ENCODE measurements at places on chromosomes 5 and 9. TPM values are rescaled to one million over a fixed set of nuclear protein-coding genes. Genes with fewer than 3 reads are reported as not detected.

DNA sequence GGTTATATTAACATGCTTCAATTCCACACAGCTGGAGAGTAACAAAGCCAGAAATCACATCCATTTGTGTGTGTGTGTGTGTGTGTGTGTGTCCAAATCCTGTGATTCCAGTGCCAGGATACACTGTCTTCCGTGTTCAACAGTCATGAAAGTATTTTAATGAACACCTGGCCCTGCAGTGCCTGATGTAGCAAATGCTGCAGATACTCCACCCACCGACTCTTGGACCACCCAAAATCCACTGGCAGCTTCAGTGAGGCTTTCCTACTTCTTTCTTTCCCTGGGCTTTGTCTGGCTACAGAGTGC is 13.1 kb upstream of the INSYN2B start:
- no peak for DNase-seq

DNA sequence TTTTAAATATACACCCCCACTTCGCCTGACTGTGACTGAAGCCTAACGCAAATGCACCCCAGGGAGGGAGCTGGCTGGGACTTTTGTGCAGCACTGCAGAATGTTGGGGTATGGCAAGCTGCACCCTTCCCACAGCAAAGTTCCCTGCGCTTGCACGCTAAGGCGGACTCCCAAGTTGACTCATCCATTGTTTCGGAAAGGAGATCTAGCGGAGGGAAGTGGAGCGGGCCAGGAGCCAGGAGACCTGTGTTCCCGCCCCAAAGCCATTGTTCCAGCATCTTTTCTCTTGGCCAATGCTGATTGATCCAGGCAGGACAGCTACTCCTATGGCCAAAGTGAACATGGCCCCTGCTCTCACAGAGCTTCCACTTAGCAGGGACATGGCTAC is 202.9 kb downstream of the AOPEP start:
- no peak for DNase-seq

DNA sequence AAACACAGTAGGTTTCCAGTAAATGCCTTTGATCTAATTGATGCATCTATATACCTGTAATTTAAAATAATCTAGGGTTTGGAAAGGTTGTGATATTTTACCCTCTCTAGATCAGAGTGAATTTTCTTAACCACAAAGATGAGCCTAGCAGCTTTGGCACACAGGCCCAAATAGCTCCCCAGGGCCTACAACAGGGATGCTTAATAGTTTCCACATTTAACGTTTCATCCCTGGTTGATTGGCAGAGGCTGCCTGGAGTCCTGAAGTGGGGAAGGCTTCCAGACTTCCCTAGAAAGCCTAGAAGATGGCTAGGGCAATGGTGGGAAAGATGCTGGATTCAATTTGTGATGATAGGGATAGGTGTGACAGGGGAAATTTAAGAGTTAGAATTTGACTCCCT is 206.6 kb downstream of the NSG2 start:
- no peak for DNase-seq

Gene KIF3A
- 13.6 TPM for total RNA-seq

- no peak for DNase-seq
These were observed 143.4 kb upstream of the DHFR start for GRCh38 chr5:80798166-80798565.

Gene MYO10
- total RNA-seq = 1.2 TPM

DNA sequence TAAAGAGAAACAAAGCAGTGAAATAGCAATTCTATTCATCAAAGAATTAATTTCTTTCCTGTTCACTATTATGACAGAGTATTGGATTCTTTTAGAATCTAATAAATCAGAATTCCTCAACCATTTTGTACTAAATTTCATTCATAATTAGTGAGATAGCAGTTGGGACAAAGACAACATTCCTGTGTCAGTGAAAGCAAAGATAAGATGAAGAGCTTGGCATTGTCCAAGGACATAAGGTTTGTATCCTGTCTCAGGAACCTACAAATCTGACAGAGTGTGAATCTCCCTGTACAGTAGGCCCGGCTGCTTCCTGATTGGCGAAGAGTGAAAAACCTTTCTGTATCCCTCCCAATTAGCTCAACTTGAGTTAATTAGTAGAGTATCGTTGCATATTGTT is 349.1 kb downstream of the ISL1 start:
- no peak for DNase-seq

GRCh38 chr9:114283551-114284111 is 39.3 kb upstream of the ORM1 start:
- DNase-seq = no peak

Gene PCDHGB3
- total RNA-seq = 0.52 TPM

- DNase-seq = no peak
These were observed 52.6 kb downstream of the LMX1B start for GRCh38 chr9:126666155-126666803.

DNA sequence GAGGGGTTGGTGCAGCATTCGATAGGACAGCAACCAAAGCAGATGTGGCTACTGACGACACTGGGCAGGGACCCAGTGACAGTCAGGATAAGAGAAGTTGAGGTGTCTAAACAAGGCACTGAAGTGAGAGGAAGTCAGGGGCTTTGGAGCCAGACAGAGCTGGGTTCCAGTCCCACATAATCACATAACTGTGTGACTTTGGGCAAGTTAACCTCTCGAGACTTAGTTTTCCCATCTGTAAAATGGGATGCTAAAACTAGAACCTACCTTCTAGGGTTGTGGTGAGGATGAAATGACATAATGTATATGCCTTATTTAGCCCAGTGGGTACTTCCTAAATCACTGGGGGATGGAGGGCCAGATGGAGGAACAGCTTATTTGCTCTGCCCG is 3.1 kb downstream of the ANGPTL2 start:
- DNase-seq = no peak

GRCh38 chr9:94057918-94058317 is 26.3 kb upstream of the PTPDC1 start:
- no peak for DNase-seq

DNA sequence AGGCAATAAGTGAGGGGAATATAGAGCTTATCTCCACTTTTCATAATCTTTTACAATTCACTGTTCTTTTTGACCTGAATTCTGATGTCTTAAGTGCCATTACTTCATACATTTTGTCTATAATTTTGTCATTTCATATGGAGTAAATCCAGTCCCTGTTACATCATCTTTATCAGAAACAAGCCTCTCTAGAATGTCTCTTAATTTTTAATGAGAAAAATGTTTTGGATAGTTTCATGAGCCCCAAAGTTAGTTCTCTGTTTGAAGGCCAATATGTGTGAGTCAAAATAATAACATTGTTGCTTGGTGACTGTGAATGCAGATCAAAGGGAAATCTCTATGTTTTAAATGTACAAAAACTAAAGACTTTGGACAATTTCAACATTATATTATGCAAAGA is 329.6 kb upstream of the ARRDC3 start:
- no peak for DNase-seq

Gene ENTREP1
- not detected for total RNA-seq

DNA sequence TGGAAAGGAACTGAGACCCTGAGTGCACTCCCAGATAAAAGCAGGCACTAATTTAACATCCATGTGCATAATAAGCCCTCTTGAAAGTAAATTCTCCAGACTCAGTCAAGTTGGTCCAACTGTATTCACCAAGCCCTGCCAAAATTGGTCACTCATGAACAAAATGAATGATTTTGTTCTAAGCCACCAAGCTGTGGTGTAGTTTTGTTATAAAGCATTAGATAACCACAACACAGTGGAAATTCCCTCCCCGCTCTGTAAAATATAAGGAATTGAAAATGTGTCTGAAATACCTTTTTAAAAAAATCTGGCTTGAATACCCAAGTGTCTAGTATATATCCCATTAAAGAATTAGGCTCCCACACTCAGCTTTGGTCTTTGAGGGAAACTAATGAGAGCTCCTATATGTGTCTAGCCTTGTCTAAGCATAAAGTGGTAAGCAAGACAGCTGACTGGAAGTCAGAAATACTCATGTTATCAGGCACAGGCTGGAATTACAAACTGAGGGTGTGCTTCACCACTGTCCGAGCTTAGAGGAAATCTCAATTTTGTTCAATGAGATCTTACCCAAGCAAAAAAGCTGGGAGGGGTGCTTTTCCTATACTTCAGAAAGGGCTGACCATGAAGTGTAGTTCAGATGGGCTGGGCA is 33.2 kb downstream of the IDNK start:
- DNase-seq = no peak

- DNase-seq = no peak
These were observed 333.5 kb downstream of the EFNA5 start for GRCh38 chr5:107337281-107337680.

Gene CLIC3
- 161 TPM for total RNA-seq

GRCh38 chr5:134327327-134327726 is 39.6 kb downstream of the CDKL3 start:
- no peak for DNase-seq

DNA sequence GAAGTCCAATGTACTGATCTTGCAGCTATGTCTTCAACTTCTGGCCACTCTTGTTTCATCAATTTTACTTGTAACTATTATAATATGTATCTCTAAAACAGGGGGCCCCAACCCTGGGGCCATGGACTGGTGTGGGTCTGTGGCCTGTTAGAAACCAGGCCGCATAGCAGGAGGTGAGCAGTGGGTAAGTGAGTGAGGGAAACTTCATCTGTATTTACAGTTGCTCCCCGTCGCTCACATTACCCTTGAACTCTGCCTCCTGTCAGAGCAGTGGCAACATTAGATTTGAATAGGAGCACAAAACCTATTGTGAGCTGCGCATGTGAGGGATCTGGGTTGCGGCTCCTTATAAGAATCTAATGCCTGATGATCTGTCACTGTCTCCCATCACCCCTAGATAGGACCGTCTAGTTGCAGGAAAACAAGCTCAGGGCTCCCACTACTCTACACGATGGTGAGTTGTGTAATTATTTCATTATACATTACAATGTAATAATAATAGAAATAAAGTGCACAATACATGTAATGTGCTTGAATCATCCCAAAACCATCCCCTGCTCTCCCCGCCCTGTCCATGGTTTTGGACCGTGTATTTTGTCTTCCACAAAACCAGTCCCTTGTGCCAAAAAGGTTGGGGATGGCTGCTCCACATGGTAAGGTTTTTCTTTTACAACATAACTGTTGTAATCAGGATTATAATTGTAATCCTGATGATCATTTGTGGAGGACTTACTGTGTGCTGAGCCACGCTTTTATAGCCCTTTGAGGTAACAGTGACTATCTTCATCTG is 26.9 kb upstream of the SH3PXD2B start:
- DNase-seq = no peak

DNA sequence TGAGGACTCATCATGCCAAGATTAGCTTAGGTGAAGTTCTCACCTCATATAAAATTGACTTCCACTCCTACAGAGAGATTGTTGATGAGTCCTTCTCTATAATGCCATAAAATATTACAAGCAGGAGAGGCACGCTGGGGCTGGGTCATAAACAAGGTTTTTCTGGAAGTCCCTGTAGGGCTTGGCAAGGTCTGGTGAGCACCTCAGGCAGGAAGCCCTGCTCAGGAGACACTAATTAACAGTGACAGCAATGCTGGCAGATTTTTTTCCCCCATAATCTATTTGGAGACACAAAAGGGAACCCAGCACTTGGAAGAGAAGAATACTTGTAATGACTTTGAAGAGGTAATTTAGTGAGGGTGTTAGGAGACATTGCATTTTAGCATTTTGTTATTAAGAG is 118.7 kb downstream of the DIRAS2 start:
- DNase-seq = no peak

Gene IL9
- not detected for total RNA-seq

- no peak for DNase-seq
These were observed 194.5 kb downstream of the ARL15 start for GRCh38 chr5:54115735-54116403.

GRCh38 chr9:108972626-108973209 is 38.5 kb downstream of the ABITRAM start:
- DNase-seq = no peak

- DNase-seq = no peak
These were observed 24.9 kb downstream of the AHRR start for GRCh38 chr5:346229-346935.

GRCh38 chr9:81320909-81321482 is 368.4 kb downstream of the TLE1 start:
- no peak for DNase-seq

DNA sequence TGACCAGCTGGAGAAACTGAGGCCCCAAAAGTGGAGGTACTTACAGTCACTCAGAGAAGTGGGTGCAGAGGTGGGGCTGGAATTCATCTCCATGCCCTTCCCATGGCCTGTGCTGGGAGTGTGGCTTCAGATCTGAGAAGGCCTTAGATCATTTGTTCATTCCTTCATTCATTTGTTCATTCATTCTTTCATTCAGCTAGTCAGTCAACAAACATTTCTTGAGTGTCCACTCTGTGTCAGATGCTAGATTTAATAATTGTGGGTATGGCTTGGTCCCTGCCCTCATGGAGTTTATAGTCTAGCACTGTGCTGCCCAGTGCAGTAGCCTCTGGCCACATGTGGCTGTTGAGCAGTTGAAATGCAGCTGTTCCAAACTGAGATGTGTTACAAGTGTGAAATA is 19.0 kb upstream of the CRB2 start:
- DNase-seq = no peak

Gene FAT2
- not detected for total RNA-seq

- no peak for DNase-seq
These were observed 31.6 kb upstream of the PRDM12 start for GRCh38 chr9:130632841-130633240.

GRCh38 chr9:72278959-72279358 is 86.0 kb downstream of the ZFAND5 start:
- no peak for DNase-seq

Gene GADD45G
- total RNA-seq = 2.6 TPM

DNA sequence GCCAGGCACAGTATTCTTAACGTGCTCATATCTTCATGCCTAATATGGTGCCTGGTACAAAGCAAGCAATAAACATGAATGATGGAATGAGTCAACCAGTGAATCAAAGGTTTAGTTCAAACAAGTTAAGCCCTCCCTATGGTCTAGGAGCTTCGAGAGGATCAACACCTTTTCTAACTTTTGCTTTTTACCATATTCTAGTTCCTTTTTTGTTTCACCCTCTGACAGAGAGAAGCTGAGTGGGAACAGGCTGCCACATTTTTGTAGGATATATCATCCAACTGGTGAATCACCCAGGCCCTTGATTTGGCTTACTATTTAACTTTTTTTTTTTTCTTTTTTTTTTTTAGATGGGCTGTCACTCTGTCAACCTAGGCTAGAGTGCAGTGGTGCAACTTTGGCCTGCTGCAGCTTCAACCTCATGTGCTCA is 39.3 kb upstream of the TNC start:
- DNase-seq = no peak

Gene FBP1
- total RNA-seq = 15.5 TPM

DNA sequence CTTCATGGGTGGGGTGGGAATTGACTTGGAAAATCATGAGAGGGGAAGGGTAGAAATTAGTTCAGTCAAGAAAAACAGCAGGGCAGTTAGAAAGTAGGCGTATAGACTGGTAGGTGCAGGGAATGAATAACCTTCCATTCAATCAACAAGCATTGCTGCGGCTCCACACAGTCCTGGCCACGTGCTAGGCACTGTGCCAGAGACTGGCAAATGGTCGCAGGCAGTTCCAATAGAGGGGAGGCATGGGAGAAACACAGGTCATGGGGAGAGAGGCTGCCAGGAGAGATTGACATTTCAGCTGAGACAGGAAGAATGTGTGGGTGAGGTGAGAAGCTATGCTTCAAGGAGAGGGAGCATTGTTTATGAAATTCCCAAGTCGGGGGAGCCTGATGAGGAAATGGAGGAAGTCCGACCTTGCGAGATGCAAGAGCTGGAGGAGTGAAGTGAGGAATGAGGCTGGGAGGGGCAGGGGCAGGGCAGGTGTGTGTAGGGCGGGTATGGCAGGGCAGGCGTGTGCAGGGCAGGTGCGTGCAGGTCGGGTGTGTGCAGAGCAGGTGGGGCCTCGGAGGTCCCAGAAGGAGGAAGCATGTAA is 54.4 kb upstream of the PPARGC1B start:
- no peak for DNase-seq

Gene PCDHGB1
- total RNA-seq = not detected
